Hindlimb muscle (tissue), 1 donor: ENCODE measurements at places on chromosomes 6 and 20. TPM values are rescaled to one million over a fixed set of nuclear protein-coding genes. Genes with fewer than 3 reads are reported as not detected.
A peak's percentile ranks its signal among the peaks of the same experiment; 100 is the strongest.

GRCh38 chr20:2750491-2751251, 49.8 kb downstream of the CPXM1 start:
- no peak for DNase-seq

- DNase-seq = peak; percentile 19
Measured at GRCh38 chr20:58330249-58330648, 20.7 kb downstream of the RAB22A start.

- DNase-seq = no peak
Measured at GRCh38 chr20:45387274-45387673, 9.1 kb upstream of the TP53TG5 start.

- peak; percentile 85 for DNase-seq
Measured at GRCh38 chr6:107607116-107607515, 117.2 kb downstream of the SOBP start.

GRCh38 chr20:24337069-24337468, 132.4 kb upstream of the SYNDIG1 start:
- no peak for DNase-seq

- DNase-seq = no peak
Measured at GRCh38 chr6:84414531-84414930, 187.1 kb upstream of the CEP162 start.

DNA sequence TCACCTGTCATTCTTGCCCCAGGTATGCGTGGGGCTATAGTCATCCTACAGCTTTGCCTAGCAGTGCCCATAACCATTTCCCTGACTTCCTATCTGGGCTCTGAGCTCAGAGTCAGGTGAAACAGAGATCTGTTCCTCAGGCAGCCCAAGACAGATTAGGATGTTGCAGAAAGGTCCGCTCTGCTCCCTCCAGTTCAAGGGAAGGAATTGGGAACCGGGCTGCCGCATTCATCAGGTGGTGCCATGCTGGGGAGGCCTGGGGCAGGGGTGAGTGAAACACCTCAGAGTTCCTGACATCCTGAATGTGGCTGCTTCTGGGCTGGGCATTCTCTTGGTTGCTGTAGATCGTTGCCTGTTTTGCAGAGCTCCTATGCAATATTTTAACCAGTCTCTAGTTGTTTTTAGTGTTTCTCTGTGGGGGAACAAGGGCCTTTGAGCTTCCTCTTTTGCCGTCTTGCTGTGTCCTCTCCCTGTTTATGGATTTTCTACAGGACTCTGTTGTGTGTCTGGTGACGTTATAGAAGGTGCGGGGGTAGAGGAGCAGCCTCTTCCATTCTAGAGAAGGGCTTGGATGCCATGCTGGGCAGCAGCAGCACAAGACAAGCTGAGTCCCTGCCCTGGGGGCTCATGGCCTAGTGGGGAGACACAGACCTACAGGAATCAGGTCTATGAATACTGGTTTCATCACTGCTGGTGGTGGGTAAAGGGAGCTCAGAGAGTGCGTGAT, 9.2 kb downstream of the ENTPD6 start:
- DNase-seq = no peak

DNA sequence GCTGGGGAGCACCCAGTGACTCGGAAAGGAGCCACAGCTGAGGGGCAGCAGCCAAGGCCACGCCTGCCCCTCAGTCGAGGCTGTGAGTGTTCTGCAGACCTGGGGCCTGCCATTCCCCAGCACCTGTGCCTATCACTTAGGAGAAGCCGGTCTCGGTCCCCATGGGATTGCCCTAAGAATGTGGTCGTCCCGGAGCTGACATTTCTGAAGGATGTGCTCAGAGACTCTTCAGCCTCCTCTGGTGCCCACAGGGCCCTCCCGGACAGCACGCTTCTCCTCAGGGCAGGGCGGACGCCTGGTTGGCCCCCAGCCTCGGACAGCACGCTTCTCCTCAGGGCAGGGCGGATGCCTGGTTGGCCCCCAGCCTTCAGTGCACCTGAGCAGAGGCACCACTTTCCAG, 223.9 kb downstream of the ERMARD start:
- DNase-seq = no peak

GRCh38 chr6:2976571-2977085, 5.3 kb upstream of the SERPINB6 start:
- no peak for DNase-seq

DNA sequence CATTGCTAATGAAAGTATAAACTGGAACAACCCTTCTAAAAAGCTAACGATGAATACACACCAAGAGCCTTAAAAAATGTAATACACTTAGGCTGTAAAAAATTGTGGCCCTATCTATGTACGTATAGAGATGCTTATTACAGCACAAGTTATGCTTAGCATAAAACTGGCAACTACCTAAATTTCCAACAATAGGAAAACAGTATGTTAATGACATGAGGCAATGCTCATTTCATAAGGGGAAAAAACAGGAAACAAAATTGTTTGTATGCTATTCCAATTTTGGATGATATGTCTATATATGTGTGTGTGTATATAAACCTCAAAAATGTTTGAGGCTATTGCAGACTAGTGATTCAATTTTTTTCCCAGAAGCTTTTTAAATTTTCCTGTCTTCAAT, 82.5 kb downstream of the DTNBP1 start:
- DNase-seq = no peak

GRCh38 chr20:34639755-34640222, 37.1 kb downstream of the PIGU start:
- DNase-seq = no peak

- DNase-seq = no peak
Measured at GRCh38 chr20:58595167-58595566, 55.9 kb upstream of the STX16 start.

GRCh38 chr6:93784794-93785693, 365.7 kb upstream of the EPHA7 start:
- peak; percentile 73 for DNase-seq

DNA sequence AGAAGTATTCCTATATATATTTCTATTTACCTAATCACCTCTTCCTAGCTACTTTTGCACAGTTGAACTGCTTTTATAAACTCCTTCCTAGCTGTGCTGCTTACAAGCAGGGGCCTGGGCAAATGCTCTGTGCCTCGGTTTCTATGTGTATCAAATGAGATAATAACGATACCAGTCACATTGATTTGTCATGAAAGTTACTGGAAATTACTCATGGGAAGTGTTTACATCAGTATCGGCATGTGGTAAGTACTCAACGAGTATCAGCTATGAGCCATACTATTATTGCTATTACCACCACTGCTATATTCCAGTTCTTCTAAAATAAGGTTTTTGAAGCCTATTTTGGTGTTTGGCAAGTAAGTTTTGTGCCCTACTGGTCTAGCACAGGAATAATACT, 4.9 kb downstream of the LAMA4 start:
- DNase-seq = no peak

DNA sequence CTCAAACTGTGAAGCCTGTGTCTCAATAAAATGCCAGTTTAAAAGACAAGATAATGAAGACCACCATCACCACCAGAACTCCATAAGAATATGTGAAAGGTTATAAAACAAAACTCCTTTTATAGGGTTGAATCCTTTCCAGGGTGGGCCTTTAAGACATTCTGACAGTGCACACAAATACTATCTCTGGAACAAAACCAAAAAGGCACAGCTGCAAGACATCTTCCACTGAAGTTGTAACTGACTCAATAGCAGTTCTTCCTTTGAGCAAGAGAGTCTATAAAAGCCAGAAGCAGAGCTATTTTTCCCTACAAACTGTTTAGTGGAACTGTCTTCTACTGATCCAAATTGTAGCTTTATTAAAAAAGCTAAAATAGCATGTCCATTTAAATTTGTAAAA, 81.6 kb downstream of the EPB41L2 start:
- DNase-seq = peak; percentile 77

- DNase-seq = no peak
Measured at GRCh38 chr6:169915769-169916550, 164.5 kb downstream of the ERMARD start.

- DNase-seq = no peak
Measured at GRCh38 chr6:148304976-148305375, 37.7 kb upstream of the SASH1 start.

- DNase-seq = no peak
Measured at GRCh38 chr20:49929142-49929494, 7.1 kb upstream of the RNF114 start.

DNA sequence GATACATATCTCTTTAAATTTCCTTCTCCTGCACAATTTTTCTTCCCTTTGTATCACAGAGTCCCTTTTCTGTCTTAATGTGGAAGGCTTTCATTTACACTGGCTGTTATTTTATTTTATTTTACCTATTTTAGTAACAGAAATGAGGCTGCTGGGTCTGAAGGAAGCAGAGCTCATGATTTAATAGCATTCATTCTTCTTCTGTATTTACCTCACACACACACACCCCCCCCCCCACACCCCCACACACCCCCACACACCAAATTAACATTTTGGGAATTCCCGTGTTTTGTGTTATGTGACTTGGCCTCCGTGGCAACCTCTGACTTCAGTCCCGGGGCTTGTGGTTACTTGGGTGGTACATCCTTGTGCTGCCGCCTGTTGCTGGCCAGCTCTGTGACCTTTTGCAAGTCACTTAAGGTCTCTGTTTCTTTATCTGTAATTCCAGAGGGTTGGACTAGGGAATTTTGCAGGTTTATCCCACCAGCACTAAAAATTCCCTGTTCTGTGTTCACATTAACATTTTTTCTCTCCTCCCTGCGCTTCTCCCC, 108.8 kb downstream of the TIAM2 start:
- DNase-seq = no peak

Gene SYS1
- 18.7 TPM for polyA plus RNA-seq

Gene LGSN
- polyA plus RNA-seq = not detected

Gene MYCT1
- polyA plus RNA-seq = 19.5 TPM

Gene PDRG1
- polyA plus RNA-seq = 19.2 TPM

Gene AIF1
- polyA plus RNA-seq = 24.6 TPM

Gene NINL
- polyA plus RNA-seq = 19.4 TPM

Gene CAGE1
- polyA plus RNA-seq = 0.06 TPM

Gene HAO1
- polyA plus RNA-seq = not detected

Gene WASF1
- polyA plus RNA-seq = 7.7 TPM
